T-cell (primary cell): ENCODE measurements at places on chromosomes 4 and X.

DNA sequence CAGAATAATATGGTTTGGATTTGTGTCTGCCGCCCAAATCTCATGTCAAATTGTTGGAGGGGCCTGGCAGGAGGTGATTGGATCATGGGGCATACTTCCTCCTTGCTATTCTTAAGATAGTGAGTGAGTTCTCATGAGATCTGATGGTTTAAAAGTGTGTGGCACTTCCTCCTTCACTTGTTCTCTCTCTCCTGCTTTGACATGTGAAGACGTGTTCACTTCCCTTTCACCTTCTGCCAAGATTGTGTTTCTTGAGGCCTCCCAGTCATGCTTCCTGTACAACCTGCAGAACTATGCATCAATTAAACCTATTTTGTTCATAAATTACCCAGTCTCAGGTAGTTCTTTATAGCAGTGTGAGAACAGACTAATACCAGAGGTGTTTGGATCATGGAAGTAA is 325.7 kb upstream of the GIMD1 start:
- no peak for DNase-seq

DNA sequence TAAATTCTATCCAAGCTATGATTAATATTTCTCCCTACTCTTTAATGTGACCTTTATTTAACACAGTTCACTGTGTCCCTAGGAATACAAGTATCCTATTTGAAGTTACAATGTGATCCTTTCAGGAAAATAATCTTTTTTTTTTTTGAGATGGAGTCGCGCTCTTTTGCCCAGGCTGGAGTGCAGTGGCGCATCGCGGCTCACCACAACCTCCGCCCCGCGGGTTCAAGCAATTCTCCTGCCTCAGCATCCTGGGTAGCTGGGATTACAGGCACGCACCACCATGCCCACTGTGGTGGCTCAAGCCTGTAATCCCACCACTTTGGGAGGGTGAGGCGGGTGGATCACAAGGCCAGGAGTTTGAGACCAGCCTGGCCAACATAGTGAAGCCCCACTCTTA is 21.9 kb downstream of the TBCK start:
- no peak for DNase-seq

- no peak for DNase-seq
Observed at GRCh38 chr4:169229571-169230028, 41.2 kb downstream of the SH3RF1 start.

DNA sequence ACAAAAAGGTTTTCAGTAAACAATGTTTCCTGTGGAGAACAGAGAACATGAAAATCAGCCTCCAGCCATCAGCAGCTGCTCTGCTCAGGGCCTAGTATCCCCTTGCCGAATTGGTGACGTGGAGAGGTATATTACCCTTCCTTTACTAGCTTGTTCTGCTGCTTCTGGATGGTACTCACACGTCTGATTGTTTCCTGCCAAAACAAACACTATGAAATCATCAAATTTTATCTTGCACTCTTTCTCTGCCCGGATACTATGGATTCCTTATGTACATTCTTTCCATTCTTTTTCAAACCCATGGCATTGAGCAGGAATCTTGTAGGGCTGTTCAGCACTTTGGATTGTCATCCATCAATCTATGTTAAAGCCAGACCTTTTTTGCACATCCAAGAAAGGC is 18.8 kb upstream of the METAP1 start:
- no peak for DNase-seq

DNA sequence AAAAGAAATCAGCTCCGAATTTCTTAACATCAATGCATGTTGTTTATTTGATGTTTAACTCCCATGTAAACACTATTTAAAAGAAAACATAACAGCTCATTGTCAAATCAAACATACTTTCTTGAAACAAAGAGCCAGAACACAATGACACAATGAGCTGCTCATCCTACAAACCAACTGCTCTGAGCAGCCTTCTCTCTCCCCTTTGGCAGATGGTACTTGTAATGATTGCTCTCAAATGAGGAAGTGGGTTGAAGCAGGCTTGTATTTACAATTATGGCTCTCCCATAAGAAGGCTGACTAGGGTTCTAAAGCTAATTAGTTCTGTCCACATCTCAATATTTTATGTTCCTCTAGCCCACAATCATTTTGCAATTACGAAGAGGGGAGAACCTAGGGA is 637.8 kb upstream of the ADGRL3 start:
- no peak for DNase-seq

DNA sequence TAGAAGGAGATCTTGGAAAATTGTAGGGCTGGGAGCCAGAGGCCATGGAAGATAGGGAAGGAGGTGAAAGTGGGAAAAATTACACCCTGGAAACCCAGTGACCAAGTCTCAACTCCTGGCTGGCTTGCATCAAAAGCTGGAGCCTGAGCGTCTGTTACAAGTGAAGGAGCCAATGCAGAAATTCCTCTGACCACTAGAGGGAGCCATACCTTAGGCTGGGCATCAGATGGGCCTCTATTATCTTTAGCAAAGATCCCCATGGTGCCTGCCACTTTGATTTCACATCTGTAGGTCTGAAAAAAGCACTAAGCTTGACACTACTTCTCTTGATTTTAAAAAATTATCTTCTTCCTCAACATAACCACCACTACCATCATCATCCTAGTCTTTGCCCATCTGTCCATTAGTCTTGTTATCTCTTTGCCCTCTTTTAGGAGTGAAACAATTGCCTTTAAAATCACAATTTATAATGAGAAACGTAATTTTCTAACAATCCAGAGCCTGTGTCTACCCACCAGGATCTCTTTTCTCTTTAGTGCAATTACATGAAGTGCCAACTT is 62.9 kb downstream of the ANAPC4 start:
- peak; percentile 26 for DNase-seq

GRCh38 chr4:165612936-165613335 is 234.1 kb downstream of the CPE start:
- DNase-seq, result no peak

- DNase-seq, result no peak
Observed at GRCh38 chrX:70033348-70034051, 16.2 kb downstream of the AWAT2 start.
